Activated T-cell treated with anti-CD3 and anti-CD28 coated beads for 48 hours (primary cell): ENCODE measurements at places on chromosomes 16 and 17.

DNA sequence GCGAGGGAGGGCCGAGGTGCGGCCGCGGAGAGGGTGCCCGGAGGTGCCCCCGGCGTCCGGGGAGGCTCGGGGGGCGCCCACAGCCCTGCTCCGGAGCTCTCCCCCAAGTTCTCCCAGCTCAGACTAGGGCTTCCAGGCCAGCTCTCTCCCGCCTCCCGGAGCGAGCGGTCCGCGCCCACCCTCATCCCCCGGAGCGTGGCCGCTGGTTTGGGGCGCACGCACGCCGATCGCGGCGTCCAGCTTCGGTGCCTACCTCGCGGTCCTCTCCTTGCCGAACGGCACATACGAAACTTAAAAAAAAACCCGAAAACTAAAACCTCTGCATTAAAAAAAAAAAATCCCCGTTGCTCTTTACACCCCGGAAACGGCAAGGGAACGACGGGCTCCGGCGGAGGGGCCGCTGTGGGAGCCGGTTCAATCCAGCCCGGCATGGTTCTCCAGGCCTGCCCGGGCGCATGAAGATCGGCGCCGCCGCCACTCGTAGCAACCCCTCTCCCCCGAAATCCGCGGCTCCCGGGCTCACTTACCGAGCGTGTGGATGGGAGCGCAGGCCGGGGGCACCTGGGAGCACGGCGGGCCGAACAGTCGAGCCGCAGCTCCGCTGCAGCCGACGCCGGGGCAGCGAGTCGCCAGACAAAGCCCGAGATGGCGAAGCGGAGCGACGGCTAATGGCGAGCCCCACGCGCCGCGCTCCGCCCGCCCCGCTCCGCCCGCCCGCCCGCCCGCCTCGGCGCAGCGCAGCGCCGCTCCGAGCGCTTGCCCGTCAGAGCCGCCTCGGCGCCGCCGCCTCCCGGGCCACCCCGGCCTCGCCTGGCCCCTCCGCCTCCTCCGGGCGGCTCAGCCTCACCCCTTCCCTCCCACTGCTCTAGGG, 973 bp upstream of the UBTF start:
- DNase-seq, result no peak

DNA sequence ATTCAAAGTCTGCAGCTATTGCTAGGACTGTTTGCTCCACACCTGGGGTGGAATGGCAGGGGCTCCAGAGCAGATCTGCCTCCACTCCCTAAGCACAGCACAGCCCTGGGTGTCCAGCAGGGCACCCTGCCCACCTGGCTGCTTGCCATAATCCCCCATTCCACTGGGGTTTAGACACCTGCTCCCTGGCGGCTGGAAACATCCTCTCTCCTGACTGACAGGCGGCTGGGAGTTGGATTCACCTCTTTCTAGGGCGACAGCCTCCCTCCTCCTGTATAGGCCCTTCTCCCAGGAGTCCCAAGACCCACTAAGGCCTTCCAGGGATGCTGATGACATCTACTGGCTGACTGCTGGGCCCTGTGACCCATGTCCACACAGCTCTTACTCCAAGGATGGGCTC, 18.0 kb downstream of the HDAC5 start:
- no peak for DNase-seq

DNA sequence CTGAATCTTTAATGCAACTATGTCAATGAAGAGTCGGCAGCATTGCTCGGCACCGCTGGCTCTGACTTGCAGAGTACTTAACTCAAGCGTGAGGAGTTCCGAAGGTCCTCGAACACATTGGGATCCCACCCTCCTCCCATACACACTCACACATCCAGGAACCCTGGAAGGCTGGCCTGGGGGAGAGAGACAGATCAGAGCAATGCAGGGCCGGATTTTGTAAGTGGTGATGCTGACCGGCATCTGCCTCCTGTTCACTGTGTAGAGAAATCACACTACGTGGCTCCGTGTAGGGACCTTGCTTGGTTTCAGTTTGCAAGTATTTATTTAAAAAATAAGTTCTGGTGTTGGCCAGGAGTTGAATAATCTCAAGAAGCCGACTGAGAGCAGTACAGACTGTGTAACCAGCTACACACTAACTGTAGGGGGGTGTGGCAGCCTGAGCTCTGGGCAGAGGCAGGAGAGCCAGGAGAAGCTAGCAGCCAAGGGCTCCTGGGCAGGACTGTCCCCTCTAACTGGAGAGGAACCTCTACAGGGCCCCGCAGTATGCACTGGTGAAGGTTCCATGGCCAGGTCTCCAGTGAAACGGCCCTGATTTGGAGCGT, 190.2 kb upstream of the TNRC6C start:
- DNase-seq, result no peak

DNA sequence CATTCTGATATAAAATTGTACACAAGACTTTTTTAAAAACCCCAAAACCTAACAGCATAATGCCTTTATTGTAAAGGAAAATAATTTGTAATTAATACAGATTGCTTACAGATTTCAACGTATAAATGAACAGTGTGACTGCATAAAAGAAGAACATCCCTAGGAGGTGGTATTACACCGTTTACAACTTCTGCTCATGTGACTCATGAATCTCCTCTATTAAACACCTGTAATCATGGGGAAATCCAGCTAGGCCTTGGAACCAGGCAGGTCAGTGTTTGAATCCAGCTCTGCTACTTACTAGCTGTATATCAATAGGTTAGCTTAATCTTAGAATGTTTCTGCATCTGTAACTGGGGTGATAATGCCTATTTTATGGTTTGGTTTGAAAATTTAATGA, 15.2 kb downstream of the RABEP1 start:
- no peak for DNase-seq

GRCh38 chr16:55539488-55539887, 27.0 kb upstream of the CAPNS2 start:
- no peak for DNase-seq

DNA sequence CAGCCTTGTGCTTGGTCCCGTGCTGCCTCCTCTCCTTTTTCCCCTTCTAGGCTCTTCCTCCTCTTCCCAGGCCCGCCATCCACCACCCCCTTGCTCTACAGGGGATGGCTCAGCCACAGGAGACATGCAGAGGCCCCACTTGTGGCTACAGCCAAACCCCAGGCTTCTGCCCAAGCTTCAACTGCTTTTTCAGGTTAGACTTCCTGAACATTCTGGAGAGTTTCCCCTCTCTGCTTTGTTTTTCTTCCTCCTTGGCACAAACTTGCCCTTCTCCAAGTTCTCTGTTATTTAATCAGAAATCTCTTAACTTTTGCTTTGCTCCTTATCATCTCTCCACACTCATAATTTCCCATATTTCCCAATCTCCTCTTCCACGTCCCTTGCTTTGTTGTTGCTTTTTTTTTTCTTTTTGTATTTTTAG, 18.3 kb upstream of the HAS3 start:
- DNase-seq, result no peak

- DNase-seq, result no peak
These were observed 23.2 kb downstream of the ZNF213 start for GRCh38 chr16:3158026-3158509.

- DNase-seq, result no peak
These were observed 1396.2 kb downstream of the CDH8 start for GRCh38 chr16:60640038-60640437.

DNA sequence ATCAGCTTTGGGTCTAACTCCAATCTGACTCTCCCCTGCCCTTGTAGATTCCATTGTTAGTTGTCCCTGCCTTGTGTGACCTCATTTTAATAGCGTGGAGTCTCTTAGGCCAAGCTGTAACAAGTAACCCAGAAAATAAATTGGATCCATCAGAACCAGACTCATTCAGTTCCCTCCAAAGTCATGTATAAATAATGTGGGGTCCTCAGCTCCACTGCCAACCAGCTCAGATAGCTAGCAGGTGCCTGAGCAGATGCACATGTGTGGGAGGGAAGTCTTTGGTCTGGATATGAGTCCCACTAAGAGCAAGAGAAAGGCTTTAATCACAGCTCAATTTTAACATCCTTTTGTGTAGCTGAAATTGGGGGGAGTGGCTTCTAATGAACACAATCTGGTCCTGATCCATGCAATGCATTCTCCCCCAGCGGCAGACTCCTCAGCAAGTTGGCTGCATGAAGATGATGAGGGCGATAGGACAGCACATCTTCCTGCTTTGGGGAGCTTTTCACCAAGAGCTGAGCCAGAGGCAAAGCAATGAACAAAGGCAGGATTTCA, 151.6 kb downstream of the ABCC12 start:
- no peak for DNase-seq

- no peak for DNase-seq
These were observed 6.3 kb downstream of the ZNF689 start for GRCh38 chr16:30603945-30604315.

- no peak for DNase-seq
These were observed 53.7 kb downstream of the RPH3AL start for GRCh38 chr17:298791-299450.

DNA sequence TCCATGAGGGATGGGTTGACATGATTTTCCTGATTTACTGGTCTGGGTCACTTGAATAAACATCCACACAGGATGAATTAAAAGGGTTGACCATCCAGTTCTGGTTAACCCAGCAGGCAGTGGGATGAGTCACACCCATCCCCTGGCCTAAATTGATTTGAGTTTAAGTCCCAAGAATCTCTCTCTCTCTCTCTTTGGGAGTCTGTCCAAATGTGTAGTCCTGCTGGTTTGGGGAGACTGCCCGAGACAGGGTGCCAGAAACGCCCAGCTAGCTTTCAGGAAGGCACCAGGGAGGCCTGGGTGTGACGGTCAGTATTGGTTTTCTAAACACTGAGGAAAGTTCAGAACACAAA, 38.8 kb downstream of the SCPEP1 start:
- DNase-seq, result no peak

- DNase-seq, result no peak
These were observed 91.8 kb downstream of the SMG6 start for GRCh38 chr17:2211661-2212399.

- DNase-seq, result no peak
These were observed 78.8 kb downstream of the TBC1D16 start for GRCh38 chr17:79956853-79957252.

DNA sequence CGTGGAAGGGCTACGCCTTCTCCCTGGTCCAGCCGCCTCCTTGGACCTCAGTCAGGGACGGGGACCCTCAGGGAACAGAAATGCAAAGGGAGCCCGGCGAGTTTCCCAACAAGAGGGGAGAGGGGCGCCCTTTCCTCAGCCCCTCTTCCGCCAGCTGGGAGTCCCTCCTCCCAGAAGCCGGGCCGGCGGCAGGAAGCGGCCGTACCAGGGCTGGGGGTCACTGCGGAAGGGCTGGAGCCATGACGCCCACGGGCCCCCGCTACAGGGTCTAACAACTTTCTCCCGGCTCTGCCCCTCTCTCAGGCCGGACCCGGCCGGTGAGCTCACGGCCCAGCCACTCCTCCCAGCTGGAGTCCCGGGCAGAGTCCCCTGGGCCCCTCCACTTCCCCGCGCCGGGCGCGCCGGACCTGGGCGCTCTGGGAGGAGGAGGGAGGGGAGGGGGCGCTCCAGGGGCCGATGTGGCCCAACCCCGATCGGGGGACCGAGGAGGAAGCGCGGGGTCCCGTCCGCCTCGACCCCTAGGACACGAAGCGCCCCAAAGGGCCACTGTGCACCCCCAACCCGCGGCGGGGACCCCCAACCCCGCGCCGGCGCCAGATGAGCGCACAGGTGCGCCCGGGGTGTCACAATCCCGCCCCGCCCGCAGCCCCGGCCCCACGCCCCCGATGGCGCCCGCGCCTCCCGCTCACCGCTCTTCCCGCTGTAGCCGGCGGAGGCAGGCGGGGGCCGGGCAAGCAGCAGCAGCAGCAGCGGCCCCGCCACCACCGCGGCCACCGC, 578 bp downstream of the PGAP6 start:
- DNase-seq, result no peak

- no peak for DNase-seq
These were observed 588 bp upstream of the SMTNL2 start for GRCh38 chr17:4583782-4584100.

GRCh38 chr16:81487301-81487720, 42.7 kb downstream of the CMIP start:
- no peak for DNase-seq
